ENCODE measurements at places on chromosomes 12 and 14.

- DNase-seq: no peak
Observed at GRCh38 chr12:16003460-16003859, 92.3 kb downstream of the DERA start.

DNA sequence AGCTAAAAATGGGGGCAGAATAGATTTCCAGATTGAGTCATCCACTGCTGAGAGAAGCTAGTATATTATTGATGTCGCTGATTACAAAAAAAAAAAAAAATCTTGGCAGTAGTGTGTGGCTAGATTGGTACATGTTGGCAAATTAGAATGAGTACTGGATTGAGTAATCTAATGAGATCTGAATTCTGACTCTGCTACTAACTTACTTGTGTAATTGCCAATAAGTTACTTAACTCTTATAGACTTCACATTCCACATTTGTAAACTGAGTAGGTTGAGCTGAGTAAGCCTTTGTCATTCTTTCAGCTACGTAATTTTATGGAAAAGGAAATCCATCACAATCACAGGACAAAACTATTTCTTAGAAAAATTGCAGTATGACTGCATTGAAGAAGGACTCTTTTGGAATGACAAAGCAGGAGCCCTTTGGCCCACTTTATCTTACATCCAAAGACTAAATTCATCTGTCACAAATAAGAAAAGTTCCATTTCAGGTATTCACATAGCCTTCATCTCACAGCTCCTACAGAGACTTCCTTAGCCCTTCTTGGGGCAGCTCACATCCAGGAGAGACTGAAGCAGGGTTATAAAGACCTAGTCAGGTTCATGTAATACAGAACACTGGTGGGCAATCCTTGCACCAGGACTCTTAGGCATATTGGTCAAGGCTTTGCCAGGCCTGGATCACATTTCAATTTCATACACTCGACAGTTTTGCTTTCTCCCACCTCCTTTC is 197.3 kb upstream of the CPNE8 start:
- DNase-seq: no peak

GRCh38 chr12:68612697-68613096 is 2.0 kb downstream of the RAP1B start:
- DNase-seq: no peak

- DNase-seq: no peak
Observed at GRCh38 chr12:79982086-79983062, 47.5 kb upstream of the PPP1R12A start.

GRCh38 chr12:89382328-89382727 is 30.0 kb upstream of the DUSP6 start:
- no peak for DNase-seq

DNA sequence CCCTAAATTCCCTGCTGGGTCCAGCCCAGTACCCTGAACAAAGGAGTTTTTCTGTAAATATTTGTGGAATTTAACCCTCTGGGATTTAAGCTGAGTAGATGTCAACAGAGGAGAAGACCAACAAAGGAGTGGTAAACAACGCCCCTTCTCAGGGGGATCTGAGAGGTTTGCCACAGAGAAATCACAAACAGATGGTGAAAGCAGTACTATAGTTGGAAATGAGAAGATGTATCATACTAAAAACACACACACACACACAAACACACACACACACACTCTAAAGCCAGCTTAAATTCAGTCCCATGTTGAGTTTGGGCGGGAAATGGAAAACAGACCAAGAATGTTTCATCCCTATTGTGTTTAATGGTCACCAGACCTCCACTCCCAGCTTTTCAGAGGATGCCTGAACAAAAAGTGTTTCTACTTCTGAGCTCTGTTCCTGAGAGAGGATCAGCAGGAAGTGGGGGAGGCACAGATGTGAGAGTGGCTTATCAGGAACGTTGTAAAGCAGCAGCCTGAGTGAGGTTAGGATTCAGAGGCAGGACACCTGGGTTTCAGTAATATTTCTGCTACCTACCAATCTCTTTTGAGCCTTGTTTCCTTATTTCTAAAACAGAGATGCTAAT is 3.2 kb downstream of the BIN2 start:
- DNase-seq: no peak

DNA sequence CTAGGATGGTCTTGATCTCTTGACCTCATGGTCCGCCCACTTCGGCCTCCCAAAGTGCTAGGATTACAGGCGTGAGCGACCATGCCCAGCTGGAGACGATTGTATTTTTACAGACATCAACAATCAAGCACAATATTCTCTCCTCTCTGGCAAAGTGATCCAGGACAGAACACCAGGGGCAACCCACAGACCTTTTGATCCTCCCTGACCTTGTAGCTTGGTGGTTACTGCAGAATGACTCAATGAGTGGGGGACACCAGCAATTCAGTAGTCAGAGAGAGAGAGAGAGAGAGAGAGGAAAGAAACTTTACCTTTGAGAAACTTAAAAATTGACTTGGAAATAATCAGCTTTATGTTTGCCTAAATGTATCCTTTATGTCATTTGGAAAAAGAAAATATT is 51.2 kb downstream of the DRAM1 start:
- no peak for DNase-seq

- DNase-seq: no peak
Observed at GRCh38 chr12:117202033-117202432, 11.8 kb upstream of the FBXO21 start.

GRCh38 chr14:60632257-60632656 is 17.0 kb downstream of the SIX1 start:
- no peak for DNase-seq

DNA sequence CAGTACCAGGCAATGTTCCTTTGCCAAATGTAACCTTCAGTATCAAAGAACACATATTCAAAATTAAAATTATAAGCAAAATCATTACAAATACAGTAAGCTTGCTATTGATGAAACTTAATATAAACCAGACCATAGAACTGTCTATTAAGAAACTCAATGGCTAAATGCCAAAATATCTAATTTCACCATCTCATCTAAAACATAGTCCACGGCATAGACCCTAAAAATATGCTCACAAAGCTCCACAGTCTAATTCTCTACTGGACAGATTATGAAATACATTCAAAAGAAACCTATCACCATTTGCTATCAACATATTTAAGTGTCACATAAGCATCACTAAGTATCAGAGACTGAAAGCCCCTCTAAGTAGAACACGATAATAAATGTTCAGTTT is 25.2 kb downstream of the DUSP16 start:
- no peak for DNase-seq

- no peak for DNase-seq
Observed at GRCh38 chr12:52722680-52723079, 19.4 kb upstream of the KRT77 start.

GRCh38 chr14:61520576-61520975 is 174.7 kb upstream of the HIF1A start:
- DNase-seq: no peak

DNA sequence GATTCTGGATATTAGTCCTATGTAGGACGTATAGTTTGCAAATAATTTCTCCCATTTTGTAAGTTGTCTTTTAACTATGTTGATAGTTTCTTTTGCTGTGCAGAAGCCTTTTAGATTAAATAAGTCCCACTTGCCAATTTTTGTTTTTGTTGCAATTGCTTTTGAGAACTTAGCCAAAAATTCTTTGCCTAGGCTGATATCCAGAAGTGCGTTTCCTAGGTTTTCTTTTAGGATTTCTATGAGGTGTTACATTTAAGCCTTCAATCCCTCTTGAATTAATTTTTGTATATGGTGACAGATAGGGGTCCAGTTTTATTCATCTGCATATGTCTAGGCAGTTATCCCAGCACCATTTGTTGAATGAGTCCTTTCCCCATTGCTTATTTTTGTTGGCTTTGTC is 264.4 kb upstream of the OR4E1 start:
- DNase-seq: no peak

DNA sequence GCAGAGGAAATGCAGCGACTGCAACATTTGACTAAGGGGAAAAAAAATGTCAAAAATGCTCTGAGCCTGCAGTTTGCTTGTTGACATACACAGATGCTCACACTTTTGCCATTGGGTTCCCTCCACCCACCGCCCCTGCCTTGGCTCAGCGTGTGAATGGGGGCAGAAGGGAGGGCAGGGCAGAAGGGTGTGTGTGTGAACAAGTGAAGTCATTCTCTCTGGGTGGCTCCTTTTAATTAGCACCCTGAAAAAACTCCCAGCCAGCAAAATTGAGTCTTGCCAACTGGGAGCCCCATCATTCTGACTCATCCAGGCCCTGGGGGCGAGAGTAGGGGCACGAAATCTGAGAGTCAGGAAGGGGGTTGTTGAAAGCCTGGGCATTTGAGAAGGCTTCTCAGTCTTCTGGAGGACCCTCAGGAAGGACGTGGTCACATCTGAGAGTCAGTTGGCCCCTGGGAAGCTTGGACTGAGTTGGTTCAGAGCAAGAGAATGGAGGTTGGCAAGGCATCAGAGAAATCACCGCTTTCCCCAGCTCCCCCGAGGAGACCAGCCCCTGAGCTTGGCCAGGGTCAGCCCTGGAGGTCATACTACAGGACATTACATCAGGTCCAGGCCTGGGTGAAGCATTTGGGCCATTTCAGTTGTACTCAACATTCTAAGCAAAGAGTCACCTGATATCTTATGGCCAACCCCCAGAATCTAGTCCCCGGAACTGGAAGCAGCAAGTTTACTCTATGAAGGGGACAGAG is 22.7 kb upstream of the KRT78 start:
- DNase-seq: no peak

DNA sequence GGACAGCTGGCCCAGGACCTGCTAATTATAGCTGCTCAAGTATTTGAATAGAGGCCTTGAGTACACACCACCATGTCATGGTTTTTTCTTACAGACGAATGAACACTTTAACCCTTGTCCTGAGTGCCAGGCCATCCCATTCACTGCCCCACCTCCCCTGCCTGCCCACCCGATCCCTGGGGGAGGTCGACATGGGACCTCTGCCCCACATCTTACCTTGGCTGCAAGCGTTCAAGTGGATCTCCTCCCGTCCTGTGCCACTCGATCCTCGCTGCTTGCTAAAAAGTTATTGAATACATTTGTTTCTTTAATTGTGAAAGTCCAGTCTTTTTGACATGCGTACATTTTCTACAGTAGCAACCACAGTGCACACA is 10.3 kb downstream of the RTL1 start:
- DNase-seq: no peak

- no peak for DNase-seq
Observed at GRCh38 chr14:34436118-34436905, 25.7 kb downstream of the SPTSSA start.

GRCh38 chr12:117388951-117389446 is 27.6 kb upstream of the NOS1 start:
- DNase-seq: no peak

- DNase-seq: peak; percentile 15
Observed at GRCh38 chr14:35366056-35366451, 38.5 kb downstream of the NFKBIA start.

DNA sequence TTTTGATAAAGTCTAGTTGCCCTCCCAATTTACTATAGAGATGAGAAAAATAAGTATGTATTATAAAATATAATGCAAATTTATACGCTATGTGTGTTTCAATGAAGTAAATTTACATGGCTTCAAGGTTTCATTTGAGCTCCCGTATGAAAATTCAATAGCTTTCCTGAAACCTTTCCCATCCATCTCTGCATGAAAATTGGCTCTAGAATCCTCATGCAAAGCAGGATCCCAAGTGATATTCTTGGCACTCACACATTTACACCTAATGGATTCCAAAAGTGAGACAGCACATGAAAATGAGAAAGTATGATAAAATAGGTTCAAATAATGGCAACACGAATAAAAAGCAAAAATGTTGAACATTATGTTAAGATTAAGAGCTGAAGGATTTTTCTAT is 1595.8 kb upstream of the SEL1L start:
- no peak for DNase-seq

GRCh38 chr12:26767865-26768264 is 65.1 kb downstream of the ITPR2 start:
- DNase-seq: no peak

DNA sequence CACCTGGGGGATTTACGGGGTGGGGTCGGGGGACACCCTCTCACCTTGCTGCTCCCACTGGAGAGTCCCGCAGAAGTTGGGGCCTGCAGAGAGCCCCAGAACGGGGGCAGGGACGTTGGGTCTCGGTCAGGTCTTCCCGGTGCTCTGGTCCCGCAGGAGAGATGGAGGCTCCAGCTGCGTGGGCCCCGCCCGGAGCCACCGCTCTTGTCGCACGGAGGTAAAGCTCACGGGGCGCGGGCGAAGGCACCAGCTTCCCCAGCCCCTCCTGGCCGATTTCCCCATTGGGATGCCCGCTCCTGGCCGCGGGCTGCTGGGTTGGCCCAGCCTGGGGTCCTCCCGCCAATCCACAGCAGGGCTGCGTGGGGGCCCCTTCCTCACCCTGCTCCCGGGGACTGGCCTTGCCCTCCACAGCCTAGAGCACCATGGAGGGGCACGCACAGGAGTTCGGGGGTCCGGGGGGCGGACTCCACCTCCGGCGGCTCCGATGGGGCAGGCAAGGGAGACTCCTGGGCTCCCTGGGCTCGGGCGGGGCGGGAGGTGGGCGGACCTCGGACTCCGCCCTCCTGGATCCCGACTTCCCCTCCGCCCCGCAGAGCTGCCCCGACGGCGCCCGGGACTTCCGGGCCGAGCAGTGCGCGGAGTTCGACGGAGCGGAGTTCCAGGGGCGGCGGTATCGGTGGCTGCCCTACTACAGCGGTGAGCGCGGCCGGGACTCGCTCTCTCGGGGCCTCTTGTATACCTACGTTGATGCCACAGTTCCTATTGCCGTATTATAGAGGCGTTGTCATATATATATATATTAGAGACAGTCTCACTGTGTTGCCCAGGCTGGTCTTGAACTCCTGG is 8.4 kb downstream of the PAPLN start:
- DNase-seq: peak; percentile 32

- no peak for DNase-seq
Observed at GRCh38 chr12:26845057-26845666, 12.2 kb upstream of the ITPR2 start.

DNA sequence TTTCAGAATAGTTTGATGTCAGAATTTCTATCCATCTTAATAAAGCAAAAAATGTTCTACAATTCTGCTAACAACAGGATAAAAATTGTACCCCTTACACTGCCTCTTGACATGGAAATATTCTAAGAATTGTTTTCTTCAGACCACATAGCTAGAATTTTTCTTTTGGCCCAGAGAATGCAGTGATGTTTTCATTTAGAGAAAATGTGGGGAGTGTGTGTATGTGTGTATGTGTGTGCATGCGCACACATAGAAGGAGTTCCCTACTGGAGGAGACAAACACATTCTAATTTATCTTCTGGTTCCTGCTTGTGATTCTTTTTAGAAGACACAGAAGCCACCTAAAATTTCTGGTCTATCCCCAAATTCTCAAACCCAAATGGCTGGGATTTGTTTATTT is 1145.7 kb downstream of the VRK1 start:
- DNase-seq: no peak

- no peak for DNase-seq
Observed at GRCh38 chr12:43306066-43306465, 245.9 kb downstream of the ADAMTS20 start.

Data from stimulated activated CD4-positive, alpha-beta T cell treated with anti-CD3 and anti-CD28 coated beads, Interleukin-12 subunit alpha, Interleukin-12 subunit beta, amount 100 ng/mL, for 48 hours (primary cell).